Stimulated activated CD8-positive, alpha-beta memory T cell treated with anti-CD3 and anti-CD28 coated beads, Interleukin-4, amount 100 ng/mL, for 24 hours (primary cell): ENCODE measurements at places on chromosomes 6 and 20.

GRCh38 chr20:45300961-45301360 is 5.7 kb upstream of the RBPJL start:
- DNase-seq: no peak

DNA sequence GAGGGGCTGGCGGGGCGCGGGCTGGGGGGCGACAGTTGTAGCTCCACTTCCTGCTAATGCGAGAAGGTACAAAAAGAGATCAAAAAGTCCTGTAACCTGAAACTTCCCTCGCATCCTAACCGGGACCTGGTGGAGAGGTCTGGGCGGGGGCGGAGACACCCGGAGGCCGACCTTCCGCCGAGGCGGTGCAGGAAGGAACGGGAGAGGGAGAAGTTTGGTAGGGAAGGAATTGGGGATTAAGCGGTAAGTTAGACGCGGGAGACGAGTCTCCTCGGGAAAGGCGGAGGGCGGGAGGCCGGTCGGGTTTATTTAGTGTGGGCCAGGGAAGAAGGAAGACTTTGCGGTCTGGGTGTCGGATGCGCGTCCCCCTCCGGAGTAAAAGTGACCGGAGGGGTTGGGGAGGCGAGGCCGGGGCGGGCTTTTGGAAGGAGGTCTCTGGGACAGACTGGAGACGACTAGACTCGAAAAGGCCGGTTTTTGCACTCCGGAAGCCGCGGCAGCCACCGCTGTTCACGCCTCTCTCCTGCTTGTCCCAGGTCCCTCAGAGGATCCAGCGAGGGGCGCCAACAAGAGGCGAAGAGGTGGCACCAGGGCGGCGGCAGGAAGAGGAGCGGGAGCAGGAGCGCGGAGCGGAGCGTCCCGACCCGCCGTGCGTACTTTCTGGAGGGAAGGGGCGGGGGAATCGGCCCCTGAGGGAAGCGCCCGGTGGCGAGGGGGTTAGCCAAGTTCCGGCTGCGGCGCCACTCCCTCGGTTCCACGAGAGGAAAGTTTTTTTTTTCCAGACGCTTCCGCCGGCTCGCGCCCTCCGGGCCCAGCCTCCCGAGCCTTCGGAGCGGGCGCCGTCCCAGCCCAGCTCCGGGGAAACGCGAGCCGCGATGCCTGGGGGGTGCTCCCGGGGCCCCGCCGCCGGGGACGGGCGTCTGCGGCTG is 734 bp downstream of the TPBG start:
- DNase-seq: no peak

DNA sequence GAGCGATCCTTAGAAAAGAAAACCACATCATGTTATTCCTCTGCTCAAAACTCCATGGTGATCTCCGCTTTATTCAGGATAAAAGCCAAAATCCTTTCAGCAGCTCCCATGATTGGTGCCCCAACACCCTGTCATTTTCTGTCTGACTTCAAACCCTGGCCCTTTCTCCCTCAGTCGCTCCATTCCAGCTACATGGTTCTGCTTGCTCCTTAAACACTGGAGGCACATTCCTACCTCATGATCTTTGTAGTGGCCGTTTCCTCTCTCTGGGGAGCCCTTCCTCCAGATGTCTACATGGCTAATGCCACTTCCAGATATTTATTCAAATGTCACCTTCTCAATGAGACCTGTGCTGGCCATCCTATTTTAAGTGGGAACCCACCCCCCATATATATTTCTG is 100.8 kb downstream of the CAP2 start:
- no peak for DNase-seq

DNA sequence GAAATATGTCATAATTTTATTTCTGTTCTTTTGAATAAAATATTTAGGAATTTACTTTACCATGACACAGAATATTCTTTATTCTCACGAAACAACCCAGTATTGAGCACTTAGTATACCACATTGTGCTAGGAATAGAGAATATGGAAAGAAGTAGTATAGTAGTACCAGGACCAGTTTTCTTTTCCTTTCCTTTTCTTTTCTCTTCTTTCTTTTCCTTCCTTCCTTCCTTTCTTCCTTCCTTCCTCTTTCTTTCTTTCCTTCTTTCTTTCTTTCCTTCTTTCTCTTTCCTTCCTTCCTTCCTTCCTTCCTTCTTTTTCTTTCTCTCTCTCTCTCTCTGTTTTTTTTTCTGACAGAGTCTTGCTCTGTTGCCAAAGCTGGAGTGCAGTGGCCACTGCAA is 7.5 kb upstream of the PLCB4 start:
- no peak for DNase-seq

- no peak for DNase-seq
Observed at GRCh38 chr6:68779366-68779765, 144.3 kb downstream of the ADGRB3 start.

- DNase-seq: no peak
Observed at GRCh38 chr6:94213226-94213625, 793.9 kb upstream of the EPHA7 start.

DNA sequence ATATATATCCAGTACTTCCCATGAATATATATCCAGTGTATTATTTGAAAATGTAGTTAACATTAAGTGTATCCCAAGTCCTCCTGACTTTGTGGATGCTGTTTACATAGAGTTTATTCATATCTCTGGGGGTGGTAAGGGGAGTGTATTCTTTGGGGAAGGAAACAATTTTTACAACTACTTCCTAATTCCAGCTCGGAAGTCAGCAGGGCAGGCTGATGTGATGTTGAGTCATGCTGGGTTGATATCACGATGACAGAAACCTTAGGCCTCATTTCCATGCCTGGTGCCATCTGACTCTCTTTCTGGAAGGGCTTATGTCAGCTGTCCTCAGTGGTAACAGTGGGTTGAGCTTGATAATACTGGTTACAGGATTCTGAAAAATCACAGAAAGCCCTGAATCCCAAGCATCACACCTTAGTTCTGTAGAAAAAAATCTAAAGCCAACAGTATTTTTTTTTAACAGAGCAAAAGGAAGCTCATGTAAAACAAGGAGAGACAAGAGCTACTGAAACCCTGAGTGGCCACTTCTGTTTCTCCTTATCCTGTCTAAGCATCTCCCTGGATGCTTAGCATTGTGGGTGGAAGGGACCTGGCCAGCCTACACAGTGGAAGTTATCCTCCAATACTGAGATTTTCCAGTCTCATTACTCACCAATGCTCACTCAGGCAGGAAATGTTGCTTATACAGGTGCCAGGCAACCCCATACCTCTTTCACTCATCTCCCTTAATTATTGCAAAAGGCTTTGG is 75.2 kb upstream of the IYD start:
- DNase-seq: no peak
